ENCODE measurements at places on chromosomes 3 and 15. TPM values are rescaled to one million over a fixed set of nuclear protein-coding genes. Genes with fewer than 3 reads are reported as not detected.

DNA sequence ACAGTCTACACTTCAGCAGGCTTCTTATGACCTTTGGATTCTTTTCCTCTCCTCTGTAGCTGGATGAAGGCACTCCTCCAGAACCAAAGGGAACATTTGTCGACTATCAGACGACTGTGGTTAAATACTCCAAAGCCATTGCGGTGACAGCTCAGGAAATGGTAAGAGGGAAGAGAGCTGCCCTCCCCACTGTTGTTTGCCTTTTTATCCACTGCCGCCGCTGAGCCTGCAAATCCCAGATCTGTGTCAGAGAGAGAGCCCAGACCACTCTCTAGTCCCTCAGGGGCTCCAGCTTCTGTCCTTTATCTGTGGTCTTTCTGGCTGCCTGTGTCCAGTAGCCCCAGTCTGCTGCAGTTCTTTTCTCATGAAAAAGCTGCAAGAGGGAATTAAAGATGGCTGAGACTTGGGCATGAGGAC lies 261.5 kb upstream of the TPM1 start:
- no peaks in the 10 kb centered on the region for H3K27me3 ChIP-seq
- no peak overlapping the region for H3K4me3 ChIP-seq
- H3K36me3 ChIP-seq = no peaks in the 10 kb centered on the region

GRCh38 chr3:81352867-81353266 lies 408.6 kb downstream of the GBE1 start:
- no peaks in the 10 kb centered on the region for H3K4me1 ChIP-seq
- no peak for DNase-seq
- no peaks in the 10 kb centered on the region for H3K27me3 ChIP-seq
- H3K36me3 ChIP-seq = no peaks in the 10 kb centered on the region
- no peak overlapping the region for H3K27ac ChIP-seq

Gene CD200
- total RNA-seq = 25.7 TPM

Gene GCNT3
- total RNA-seq = not detected

Gene FAIM
- 14.7 TPM for total RNA-seq

DNA sequence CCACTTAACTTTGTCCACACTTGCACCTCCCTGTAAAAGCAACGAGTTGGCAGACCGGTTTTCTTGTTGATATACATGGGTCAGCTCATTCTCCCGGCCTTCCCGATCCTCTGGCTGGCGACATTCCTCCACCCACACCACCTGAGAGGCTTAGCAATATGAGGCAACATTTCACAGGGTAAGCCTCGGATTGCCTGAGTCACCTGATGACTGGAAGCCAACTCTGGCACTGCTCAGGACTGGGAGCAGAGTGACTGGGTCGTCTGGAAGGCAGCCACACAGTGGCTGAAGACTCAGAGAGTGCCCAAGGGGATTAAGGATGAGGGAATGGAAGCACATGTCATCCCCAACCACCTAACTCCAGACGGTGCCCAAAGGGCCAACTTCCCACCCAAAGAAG lies 9.8 kb downstream of the HOMER2 start:
- H3K27ac ChIP-seq = no peak overlapping the region
- H3K4me3 ChIP-seq = no peak overlapping the region
- no peak for DNase-seq

DNA sequence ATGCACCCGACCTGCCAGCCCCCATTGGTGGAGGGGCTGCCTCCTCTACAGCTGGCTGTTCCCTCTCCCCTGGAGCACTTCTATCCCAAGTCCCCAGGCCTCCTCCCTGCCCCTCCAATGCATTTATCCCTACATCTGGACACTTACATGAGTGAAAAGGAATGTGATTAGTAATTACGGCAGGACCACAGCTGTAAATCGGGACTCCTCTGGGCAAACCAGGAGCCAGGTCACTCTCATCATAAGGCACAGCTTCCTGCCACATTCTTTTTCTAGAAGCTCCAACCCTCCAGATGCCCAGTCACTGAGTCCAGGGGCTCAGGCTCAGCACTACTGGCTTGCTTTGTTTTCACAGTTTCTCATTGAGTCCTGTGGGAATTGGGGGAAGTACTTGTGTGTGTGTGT lies 54.3 kb downstream of the IL20RB start:
- H3K27me3 ChIP-seq = no peaks in the 10 kb centered on the region
- H3K36me3 ChIP-seq = no peaks in the 10 kb centered on the region
- H3K4me3 ChIP-seq = no peak overlapping the region

Gene ATP10A
- total RNA-seq = 0.18 TPM

DNA sequence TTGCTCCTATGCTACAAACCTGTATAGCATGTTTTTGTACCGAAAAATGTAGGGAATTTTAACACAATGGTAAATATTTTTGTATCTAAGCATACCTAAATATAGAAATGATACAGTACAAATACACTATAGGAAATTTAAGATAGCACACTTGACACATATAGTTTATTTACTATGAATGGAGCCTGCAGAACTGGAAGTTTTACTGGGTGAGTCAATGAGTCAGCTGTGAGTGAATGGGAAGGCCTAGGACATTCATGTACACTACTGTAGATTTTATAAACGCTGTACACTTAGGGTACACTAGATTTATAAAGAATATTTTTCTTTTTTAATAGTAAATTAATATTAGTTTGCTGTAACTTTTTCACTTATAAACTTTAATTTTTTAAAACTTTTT lies 707.7 kb upstream of the EPHA6 start:
- H3K4me3 ChIP-seq = no peak overlapping the region
- H3K27ac ChIP-seq = peak overlapping the region; percentile 12
- H3K36me3 ChIP-seq = no peaks in the 10 kb centered on the region
- no peaks in the 10 kb centered on the region for H3K27me3 ChIP-seq
- H3K4me1 ChIP-seq = peaks cover 6% of the 10 kb centered on the region
- no peak for DNase-seq
